ENCODE measurements at places on chromosomes 16 and 17.

DNA sequence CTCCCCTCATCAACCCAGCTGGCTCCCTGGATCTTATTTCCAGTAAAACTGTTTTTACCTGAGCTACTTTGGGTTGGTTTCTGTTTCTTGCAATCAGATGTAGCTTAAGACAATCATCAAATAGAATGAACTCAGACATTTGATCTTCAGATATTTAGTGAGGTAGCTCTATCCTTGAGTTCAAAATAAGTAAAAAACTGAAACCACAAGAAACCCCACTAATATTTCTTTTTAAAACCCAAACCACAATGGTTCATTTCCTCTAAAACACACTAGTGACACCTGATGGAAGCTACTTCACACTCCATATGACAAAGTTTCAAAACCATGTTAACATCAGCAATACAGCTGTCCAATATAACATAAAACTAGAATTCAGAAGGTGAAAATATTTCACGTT, 37.8 kb downstream of the CACNG1 start:
- no peak for DNase-seq

GRCh38 chr16:50640391-50640790, 40.7 kb downstream of the SNX20 start:
- DNase-seq, result no peak

GRCh38 chr16:1331712-1332617, 1.5 kb upstream of the BAIAP3 start:
- peak; percentile 94 for DNase-seq

GRCh38 chr17:8189041-8189710, 804 bp downstream of the BORCS6 start:
- peak; percentile 76 for DNase-seq

GRCh38 chr16:64133366-64133765, 988.5 kb downstream of the CDH11 start:
- no peak for DNase-seq

GRCh38 chr16:86090461-86091170, 191.7 kb downstream of the IRF8 start:
- DNase-seq, result no peak

- no peak for DNase-seq
Observed at GRCh38 chr16:72788269-72788809, 259.6 kb downstream of the ZFHX3 start.

DNA sequence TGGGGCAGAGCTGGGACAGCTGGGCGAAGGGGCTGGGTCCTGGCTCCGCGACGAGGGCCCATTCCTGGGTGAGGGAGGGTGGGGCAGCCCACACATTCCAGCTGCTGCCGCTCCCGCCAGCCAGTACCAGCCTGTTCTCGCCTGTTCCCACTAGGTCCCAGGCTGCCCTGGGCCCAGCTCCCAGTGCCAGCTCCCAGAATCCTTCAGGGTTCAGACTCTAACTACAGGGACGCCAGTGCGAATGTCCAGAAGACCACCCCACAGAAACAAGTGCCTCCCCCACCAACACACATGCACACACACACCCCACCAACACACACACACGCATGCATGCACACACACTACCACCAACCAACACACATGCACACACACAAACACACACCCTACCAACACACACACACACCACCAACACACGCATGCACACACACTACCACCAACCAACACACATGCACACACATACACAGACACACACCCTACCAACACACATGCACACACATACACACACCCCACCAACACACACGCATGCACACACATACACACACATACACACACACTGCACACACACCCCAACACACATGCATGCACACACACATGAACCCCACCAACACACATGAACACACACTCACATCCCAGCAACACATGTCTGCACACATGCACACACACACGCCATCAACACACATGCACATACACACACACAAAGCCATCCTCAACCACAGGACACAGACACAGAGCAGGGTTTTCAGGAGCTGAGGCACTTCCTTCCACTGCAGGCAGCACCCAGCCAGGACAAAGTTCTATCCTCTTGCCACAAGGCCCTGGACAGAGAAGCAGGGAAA, 27.5 kb upstream of the KRT17 start:
- DNase-seq, result peak; percentile 65

DNA sequence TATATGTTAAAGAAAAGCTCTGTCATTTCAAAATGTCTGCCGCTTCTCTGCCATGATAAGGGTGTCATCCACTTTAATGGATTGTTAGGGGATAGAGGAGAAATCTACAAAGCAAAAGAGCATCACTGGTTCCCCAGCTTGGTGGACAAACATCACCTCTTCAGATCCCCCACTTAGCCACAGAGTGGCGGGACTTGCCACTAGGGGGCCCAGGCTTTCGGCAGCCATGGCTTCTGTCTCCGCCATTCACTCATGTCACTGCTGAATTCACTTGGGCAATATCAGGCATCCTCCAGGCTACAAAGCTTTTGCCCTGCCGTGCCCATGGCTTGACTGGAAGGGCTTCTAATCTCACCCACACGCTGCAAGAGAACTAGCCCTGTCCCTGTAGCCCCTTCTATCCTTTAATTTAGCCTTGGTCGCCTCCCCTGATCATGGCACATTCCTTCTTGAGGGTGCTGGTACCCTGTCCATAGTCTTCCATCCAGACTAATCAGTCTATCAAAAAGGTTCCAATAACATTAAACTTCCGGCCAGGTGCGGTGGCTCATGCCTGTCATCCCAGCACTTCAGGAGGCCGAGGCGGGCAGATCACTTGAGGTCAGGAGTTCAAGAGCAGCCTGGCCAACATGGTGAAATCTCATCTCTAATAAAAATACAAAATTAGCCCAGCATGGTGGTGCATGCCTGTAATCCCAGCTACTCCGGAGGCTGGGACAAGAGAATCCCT, 34.7 kb downstream of the SBK1 start:
- DNase-seq, result peak; percentile 81

DNA sequence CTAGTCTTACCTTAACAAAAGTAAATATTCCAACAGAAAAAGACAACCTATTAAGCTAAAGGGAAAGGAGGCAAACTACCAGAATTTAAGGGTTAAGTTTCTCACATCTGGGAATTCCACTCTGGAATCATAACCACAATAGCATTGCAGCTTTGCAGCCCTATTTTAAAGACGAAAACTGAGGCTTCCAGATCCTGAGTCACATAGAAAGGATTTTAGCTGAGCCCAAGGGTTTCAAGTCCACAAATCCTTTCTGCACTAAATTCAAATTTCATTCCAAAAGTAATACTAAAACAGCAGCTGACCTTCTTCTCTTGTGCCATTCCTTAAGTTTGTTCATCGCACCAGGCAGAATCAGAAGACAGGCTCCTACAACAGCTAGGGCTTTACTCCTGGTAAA, 17.8 kb downstream of the XYLT1 start:
- no peak for DNase-seq

- no peak for DNase-seq
Observed at GRCh38 chr16:17504050-17504449, 33.3 kb upstream of the XYLT1 start.

All from islet precursor cell (in vitro differentiated cells).